Skin of body (tissue), 3 donors: ENCODE measurements at places on chromosomes 1 and 21. TPM values are rescaled to one million over a fixed set of nuclear protein-coding genes. Genes with fewer than 3 reads are reported as not detected.

DNA sequence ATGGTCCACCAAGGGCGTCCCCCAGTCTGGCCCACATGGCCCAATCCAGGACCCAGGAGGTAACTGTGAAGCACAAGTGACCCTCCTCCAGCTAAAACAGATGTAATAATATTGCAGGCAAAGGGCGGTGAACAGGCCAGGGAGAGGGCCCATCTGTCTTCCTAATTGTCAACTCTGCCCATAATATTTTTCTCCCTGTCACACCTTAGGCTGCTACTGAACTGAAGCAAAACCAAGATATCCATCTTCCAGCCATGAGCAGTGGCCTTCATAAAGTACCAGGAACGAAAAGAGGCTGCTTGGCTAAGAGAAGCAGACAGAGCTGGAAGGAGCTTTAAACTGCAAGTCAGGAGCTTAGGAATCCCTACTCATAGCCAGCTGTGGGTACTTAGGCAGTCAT, 3.1 kb downstream of the KANK4 start:
- no peak for DNase-seq

DNA sequence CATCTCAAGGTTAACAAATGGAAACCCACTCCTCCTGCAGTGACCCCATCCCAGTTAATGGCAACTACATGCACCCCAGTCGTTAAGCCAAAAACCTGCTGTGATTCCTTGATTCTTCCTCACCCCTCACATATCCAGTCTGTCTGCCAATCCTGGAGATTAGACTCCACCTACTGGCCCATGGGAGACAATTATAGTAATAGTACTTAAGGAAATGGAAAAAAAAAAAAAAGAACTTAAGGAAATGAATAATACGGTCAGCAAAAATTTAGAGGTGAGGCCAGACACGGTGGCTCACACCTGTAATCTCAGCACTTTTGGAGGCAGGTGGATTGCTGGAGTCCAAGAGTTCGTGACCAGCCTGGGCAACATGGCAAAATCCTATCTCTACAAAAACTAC, 7.0 kb downstream of the NOL9 start:
- no peak for DNase-seq

DNA sequence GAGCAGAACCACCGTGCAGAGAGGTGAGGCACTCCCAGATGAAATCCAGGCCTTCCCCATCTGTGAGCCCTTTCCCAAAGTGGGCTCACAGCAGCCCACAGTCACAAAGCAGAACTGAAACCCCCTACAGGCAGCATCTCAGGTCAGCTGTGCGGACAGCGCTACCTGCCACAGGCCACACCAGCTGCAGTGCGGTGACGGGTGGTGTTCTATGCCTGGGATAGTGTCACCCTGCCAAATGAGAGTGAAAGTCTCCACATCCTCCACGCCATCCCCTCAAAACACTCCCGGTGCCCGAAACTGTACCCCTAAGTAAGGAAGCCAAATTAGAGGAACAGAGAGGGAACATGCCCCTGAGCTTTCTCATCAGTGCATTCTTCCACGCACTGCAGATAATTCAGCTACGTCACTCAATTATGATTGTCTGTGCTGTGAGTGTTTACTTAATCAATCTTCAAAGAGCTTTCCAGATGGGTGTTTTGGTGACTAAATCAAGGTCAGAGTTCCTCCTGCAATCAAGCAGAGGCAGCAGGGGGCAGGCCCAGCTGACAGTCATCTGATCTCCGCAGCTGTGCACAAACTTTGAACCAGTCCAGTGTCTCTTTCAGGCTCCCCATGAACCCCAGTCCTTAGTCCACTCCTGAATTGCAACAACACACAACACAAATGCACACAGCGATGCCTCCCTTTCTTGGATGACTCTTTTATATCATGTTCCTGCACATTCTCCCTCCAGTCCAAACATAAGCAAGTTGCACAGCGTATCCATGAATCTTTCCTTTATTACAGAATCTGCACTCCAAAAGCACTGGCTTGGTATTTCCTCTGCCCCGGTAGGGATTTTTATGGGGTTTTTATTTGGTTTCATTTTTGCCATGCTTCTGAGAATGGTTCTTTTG, 150.0 kb downstream of the TOMM20 start:
- peak; percentile 64 for DNase-seq

The MMEL1 gene
- 1.3 TPM for total RNA-seq

The PROX1 gene
- total RNA-seq = 3.6 TPM

The KIF26B gene
- 5.8 TPM for total RNA-seq
